ENCODE measurements at places on chromosomes 5 and 9.

DNA sequence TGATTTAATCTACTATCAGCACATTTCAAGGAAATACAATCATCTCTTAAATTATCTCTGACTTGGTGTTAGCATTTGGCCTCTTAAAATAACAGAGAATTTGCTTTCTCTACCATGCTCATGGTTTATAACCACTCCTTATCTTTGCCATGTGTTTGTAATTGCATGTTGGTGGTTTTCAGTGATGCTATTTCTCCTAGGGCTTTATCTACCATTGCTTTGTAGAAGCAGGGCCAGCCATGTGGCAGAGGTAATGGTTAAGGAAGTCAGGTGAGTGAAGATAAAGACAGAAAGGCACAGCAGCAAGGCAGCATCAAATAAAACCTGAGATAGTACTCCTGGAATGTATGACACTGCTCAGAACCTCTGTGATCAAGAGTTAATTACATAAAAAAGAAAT is 206.2 kb downstream of the FER start:
- no peak for DNase-seq

DNA sequence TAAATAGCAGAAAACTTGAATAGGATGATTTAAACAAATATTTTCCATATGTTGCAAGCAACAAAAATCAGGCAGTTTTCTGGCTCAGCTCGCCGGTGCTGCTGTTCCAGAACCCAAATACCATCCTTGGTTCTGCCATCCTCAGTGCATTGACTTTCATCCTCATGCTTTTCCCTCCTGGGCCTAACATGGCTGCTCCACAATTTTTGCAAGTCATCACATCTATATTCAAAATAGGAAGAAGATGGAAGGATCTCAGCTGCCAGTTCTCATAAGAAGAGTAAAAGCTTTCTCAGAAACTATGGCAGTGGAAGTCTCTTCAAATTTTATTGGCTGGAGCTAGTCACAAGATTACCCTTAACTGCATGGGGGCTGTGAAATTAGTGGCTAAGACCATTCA is 136.7 kb downstream of the STARD4 start:
- no peak for DNase-seq

- peak; percentile 95 for DNase-seq
Measured at GRCh38 chr5:14767735-14768507, 103.4 kb downstream of the OTULIN start.

- no peak for DNase-seq
Measured at GRCh38 chr5:158978061-158978460, 121.7 kb downstream of the EBF1 start.

DNA sequence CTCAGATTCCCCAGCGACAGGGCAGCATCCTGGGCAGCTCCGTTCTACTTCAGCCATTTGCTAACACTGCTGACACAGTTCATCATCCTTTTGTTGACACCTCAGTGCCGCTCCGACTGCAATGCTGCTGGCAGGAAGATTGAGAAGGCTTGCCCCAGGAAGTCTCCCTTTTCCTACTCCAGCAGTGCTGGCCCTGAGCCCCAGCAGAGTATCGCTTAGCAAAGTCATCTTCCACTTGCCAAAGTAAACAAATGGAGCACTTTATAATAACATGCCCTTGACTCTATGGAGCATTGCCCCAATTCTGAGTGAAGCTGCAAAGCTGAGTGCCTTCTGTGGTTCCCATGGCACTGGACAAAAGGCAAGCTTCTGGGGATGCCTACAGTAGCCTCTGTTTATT is 32.2 kb downstream of the PRLR start:
- no peak for DNase-seq

- no peak for DNase-seq
Measured at GRCh38 chr9:111898331-111899096, 1.9 kb downstream of the UGCG start.

DNA sequence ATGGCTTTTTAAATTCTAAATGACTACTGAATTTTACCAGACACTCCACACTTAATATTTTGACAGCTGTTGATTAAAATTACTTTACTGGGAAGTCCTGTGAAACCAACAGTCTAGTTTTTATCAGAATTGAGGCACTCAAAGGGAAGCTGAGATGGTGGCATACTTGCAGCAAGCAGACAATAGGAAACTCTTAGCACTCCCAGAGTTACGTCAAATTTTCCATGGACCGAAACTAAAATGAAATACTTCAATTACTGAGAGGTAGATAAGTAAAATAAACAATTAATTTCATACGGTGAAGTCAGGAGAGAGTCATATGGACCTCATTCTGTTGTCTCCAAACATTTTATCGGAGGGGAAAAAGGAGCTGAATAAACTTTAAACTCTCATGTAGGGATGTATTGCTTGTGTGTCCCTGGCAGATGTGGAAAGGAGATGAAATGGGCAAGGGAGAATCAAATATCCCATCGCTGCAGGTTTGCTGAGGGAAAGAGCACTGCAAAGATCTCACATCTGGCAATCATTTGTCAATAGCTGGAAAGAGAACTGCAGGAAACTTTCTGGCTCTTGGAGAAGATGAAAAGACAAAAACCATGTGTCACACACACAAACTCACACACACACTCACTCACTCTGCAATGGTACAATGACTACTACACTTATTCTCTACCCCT is 189.4 kb downstream of the BNC2 start:
- no peak for DNase-seq

DNA sequence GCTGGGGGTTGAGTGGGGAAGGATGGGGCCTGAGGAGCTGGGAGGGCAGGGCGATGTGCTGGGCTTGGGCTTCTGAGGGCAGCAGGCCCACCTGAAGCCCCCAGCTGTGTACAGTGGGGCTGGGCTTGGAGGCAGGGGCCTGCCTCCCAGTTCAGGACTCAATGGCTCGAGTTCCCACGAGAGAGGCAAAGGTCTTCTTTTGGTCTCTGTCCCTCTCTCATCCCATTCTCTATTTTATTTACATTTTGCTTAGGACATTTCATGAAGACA is 180.6 kb downstream of the MACROH2A1 start:
- no peak for DNase-seq

- no peak for DNase-seq
Measured at GRCh38 chr9:77977210-77977611, 54.4 kb downstream of the GNAQ start.

- no peak for DNase-seq
Measured at GRCh38 chr5:174398171-174398570, 326.2 kb upstream of the MSX2 start.

DNA sequence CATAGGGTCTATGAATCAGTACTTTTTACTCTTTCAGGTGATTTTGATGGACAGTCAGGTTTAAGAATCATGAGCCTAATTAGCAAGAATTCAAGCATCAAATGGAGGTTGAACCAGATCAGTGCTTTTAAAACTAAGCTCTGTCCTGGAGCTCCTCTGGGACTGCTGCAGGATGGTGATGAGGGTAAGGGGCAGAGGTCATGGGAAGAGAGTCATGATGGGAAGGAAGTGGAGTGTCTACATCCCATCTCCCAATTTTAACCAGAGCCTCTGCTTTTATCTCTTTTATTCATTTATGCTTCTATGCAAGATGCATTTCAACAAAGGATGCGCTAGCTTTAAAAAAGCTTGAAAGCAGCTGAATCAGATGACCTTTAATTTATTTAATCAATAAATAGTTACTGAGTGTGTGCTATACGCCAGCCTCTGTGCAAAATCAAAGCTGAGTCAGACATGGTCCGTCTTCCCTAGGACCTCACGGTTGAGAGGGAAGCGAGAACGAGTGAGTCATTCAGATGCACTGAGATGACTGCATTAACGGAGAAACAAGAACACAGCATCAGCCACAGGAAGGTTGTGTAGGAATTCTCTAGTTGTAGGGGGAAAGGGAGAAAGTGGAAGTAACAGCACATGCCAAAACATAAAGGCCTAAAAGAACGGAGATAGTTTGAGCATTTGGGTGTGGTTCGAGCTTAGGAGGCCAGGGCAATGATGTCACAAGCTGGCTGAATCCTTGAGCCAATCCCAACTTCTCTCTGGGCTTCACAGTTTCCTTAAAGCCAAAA is 441.6 kb upstream of the BRINP1 start:
- no peak for DNase-seq

- DNase-seq = no peak
Measured at GRCh38 chr9:4280605-4281004, 19.3 kb downstream of the GLIS3 start.

- DNase-seq = no peak
Measured at GRCh38 chr5:77210964-77211690, 647 bp downstream of the PDE8B start.

GRCh38 chr5:145787996-145788395 is 47.1 kb downstream of the PRELID2 start:
- no peak for DNase-seq

DNA sequence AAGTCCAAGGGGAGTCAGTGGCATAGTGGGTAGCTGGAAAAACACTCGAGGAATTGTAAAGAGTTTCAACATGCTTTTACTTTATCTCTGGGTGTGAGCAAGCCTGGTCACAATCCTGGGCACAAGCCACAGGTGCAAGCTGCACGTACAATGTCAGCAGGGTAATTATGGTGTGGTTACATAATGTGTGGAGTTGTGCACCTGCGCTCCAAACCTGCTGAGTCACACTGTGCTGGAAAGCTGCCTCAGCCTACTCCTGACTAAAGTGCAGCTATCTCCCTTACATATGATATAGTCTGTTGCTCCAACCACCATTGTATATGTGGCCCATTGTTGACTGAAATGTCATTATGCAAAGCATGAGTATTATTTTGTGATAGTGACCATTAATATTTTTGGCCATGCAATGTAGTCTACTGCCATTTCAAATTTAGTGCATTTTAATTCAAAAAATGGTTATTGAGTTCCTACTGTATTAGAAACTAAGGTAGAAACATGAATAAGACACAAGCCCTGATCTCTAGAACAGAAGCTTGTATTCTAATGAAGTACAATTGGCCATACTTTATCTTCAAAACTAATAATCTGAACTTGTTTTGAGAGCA is 160.9 kb upstream of the SLC30A5 start:
- no peak for DNase-seq

GRCh38 chr5:175123542-175123941 is 320.4 kb downstream of the DRD1 start:
- DNase-seq = no peak

- no peak for DNase-seq
Measured at GRCh38 chr9:16640649-16641048, 229.8 kb downstream of the BNC2 start.

DNA sequence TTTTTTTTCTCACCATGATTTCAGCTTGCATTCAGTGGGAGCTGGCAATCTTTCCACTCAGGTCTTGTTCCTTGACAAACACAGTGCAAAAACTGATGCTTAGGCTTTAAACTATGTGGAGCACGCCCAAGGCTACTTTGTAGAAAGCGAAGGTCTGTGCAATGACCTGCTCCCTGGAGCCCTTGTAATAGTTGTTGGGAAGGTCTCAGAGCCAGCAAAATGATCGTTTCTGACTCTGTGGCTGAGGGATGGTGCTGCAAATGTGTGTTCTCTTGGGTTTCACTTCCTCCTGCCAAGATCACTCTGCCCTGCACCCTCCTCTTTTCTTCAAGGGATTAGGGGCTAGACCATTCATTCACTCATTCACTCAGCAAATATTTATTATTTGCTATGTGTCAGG is 249.7 kb upstream of the MAP3K1 start:
- no peak for DNase-seq

DNA sequence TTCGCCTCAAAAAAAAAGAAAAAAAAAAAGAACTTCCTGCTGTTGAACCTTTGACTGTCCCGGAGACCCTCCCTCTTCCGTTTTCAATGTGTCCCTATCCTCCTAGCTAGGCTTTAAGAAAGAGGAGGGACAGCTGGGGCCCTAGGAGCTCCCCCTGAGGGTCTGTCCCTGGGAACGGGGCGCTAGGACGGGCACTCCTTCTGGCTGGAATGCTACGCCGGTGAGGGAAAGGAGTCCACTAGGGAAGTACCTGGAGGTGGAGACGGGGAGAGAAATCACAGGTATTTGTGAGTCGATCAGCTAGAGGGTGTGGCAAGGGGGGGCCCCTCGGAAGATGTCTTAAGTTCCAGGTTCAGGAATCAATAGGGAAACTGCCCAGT is 4.6 kb downstream of the SIT1 start:
- no peak for DNase-seq

DNA sequence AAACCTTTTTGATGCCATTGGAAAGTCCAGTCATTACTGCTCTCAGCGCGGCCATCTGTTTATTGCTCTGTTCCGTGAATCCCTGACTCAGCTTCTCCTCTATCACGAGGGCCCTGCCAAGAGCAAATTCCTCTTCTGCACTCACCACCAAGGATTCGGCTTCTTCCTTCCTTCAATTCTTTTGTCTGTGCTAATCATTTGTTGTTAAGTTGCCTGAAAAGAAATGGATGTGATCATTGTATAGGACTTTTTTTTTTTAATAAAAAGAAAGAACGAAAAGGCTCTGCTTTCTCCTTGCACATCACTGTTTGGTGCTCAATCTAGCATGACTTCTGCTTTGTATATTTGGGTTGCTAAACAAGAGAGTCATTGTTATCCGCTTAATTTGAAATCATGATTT is 128.7 kb upstream of the PIK3R1 start:
- no peak for DNase-seq

GRCh38 chr9:120692901-120693699 is 21.2 kb downstream of the MEGF9 start:
- no peak for DNase-seq

DNA sequence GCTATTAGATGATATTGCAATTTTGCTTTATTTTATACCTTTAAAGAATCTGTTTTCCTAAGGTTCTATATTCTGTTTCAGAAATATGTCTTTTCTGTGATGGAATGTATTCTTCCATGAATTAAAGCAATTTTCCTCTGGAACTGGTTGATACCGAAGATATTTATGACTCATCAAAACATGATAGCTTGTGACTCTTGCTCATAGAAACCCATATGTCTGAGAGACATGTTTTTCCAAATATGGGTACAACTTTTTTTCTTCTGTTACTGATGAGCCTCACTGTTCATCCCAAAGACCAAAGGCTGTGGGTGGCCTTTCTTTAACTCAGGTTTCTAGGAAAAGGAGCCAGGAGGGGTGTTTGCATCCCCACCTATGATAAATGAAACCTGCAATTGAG is 126.1 kb upstream of the PAPPA start:
- no peak for DNase-seq

DNA sequence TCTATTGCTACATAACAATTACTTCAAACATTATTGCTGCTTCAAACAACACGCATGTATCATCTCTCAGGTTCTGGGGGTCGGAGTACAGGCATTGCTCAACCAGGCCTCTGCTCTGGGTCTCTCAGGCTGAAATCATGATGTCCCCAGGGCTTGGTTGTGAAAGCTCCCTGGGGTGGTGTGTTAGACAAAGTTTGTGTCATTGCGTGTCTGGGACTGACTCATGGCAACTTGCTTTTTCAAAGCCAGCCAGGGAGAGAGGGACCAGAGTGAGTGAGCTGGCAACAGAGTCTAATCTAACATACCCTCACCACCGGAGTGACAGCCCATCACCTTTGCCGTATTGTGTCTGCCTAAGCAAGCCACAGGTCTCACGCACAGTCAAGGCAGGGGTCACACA is 259.2 kb upstream of the NFIL3 start:
- no peak for DNase-seq

DNA sequence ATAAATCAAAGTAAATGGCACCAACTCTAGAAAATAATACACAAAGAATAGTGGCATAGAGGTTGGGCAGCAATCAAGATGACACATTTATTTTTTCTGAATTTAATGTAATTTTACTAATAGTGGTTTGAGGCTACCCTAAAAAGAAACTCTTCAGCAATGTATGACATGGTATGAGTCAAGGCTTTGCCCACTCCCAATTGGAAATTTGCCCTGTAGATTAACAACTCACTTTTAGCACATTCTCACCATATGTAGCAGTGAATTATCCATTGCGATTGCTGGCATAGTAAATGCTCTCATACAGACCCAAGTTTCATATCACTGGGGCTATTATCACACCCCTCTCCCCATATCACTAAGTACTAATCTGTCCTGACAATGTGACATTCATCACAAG is 832.1 kb upstream of the ZNF608 start:
- DNase-seq = no peak
